ENCODE measurements at places on chromosomes 3 and 15.

DNA sequence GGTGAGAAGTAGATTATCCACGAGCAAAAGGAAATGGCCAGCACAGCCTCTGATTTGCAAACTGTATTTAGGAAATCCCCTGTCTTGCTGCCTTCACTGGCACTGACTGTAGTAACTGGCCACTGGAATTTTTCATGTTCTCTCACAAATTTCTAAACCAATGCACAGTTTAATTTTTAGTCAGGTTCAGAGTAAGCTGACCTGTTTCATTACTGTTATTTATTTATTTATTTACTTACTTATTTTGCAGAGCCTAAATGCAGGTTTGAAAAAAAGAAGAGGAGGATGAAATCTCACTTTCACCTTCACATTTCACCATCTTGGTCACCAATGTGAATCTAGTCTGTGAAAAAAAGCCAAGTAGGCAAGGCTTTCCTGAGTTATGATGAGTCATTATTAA, 291.0 kb downstream of the PLOD2 start:
- DNase-seq = no peak

DNA sequence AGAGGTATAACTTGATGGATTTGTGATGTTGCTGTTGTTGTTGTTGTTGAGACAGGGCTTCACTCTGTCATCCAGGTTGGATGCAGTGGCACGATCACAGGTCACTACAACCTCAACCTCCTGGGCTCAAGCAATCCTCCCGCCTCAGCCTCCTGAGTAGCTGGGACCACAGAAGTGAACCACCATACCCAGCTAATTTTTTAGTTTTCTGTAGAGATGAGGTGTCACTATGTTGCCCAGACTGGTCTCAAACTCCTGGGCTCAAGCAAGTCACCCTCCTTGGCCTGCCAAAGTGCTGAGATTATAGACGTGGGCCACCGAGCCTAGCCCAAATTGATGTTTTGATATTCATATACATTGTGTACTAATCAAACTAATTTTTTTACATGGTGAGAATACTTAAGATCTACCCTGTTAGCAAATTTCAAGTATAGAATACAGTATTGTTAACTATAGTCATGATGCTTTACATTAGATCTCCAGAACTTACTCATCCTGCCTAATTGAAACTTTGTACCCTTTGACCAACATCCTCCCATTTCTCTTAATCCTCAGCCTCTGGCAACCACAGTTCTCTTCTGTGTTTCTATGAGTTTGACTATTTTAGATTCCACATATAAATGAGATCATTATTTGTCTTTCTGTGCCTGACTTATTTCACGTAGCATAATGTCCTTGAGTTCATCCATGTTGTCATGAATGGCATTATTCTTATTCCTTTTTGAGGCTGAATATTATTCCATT, 23.2 kb downstream of the LMCD1 start:
- DNase-seq = no peak

- no peak for DNase-seq
Observed at GRCh38 chr3:104359546-104359945, 1007.2 kb upstream of the ALCAM start.

- no peak for DNase-seq
Observed at GRCh38 chr3:25527801-25528200, 99.7 kb downstream of the RARB start.

DNA sequence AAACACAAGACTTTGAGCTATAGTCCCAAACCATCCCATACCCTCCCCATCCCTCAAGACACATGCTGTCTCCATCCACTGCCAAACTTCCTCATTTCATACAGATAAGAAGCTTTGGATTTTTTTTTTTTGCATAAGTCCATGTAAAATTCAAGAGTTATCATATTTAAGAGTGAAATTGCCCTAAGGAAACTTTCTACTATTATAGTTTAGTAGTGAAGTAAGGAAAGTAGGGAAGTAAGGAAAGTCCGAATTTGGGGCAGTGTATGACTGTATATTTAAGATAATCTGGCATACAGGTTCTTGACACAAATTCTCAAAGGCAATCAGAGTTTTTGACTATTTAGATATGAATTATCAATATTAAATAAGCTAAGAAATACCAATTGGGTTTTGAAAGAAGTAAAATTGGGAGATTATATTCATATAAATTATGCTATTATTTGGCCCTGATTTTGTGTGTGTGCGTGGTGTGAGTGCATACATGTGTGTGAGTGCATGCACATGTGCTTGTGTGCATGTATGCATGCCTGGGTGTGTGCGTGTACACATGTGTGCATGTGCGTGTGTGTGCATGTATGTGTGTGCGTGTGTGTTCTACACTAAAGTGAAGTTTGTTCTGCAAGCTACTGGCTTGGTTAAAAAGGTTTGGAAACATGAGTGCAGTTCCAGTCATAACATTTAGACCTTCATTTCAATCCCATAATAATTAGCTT, 83.6 kb upstream of the MBNL1 start:
- no peak for DNase-seq

DNA sequence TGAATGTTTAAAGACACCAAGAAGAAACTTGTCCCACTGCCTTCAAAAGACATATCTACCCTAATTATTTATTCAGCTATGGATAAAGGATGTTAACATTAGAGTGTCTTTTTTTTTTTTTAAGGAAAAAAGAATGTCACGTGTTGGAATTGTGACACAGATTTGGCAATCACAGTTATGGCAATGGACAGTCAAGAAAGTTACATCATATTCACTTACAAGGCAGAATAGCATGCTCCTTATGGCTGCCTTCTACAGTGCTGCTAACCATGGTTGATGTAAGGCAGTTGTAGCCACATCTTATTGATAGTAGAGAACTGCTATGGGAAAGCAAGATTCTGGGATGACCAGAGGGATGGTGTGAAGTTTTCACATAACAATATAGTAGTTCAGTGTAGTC, 128.8 kb upstream of the ZBTB20 start:
- no peak for DNase-seq

GRCh38 chr3:87901141-87901540, 157.7 kb downstream of the CGGBP1 start:
- no peak for DNase-seq

DNA sequence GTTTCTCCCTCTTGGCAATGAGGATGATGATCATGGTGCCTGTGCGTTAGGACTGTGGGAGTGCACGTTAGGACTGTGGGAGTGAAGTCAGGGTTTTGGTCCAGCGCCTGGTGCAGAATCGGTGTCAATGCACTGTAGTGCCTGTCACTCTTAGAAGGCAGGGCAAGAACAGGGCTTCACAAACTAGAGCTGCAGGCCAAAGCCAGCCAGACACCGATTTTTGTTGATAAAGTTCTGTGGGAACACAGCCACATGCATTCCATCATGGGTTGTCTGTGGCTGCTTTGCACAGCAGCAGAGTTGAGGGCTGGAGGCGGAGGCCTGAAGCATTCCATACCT, 32.6 kb upstream of the NR2C2 start:
- no peak for DNase-seq

DNA sequence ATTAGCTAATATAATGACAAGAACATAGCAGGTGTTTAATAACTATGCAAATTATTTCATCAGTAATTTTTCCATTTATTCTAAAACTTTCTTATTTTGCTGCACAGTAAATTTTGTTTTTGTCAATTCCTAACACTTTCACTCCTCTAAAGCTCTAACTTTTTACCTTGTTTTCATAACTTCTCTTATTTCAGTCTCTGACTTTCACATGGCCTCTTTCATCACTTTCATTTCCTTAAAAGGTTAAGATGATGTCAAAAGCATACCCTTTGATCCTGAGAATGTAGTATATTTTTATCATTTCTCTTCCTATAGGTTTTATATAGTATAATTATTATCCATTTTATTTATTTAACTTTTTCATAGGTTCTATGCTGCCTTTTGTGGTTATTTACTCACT, 1325.8 kb upstream of the ALCAM start:
- DNase-seq = no peak

Data from NCI-H1105 treated with DMSO at 0.1 percent for 48 hours (cell line).